Muscle of leg (tissue), 16 donors: ENCODE measurements at places on chromosomes 2 and 18. TPM values are rescaled to one million over a fixed set of nuclear protein-coding genes. Genes with fewer than 3 reads are reported as not detected.

PSMA8 gene
- not detected for total RNA-seq

DLX1 gene
- total RNA-seq: 0.09 TPM

FOXD4L1 gene
- 0.13 TPM for total RNA-seq

CD28 gene
- 3.9 TPM for total RNA-seq

GRCh38 chr2:182416191-182416590 lies 10.6 kb downstream of the PDE1A start:
- DNase-seq: no peak
- no peak overlapping the region for H3K4me3 ChIP-seq
- H3K36me3 ChIP-seq: no peaks in the 10 kb centered on the region
- no peak overlapping the region for H3K27ac ChIP-seq
- H3K4me1 ChIP-seq: no peaks in the 10 kb centered on the region

DNA sequence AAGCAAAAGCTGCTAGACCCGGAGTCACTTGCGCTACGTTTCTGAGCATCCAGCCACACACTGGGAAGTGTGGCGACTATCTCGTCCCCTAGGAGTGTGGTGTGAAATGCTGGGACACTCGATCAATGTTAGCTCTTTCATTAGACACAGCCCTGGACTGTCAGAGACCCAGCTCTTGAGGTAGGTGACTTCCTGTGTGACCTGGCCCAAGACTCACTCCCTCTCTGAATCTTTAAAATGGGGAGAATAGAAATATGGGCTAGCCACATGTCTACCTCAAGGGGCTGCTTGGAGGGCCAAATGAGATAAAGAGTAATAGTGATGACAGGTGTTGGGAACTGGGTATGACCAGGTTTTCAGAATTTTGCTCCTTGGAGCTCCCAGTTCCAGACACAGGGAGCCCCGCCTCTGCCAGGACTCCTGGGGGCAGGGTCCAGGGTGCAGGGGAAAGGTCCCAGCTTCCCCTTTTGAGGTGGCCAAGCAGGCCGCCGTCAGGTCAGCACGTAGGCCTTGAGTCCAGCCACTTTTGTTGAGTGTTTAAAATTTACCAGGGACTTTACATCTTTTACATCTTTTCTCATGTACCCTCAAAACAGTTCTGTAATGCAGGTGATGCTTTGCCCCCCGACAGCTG lies 36.0 kb downstream of the CTIF start:
- peaks cover 9% of the 10 kb centered on the region for H3K36me3 ChIP-seq
- H3K4me3 ChIP-seq: no peak overlapping the region
- H3K27ac ChIP-seq: no peak overlapping the region
- peaks cover 12% of the 10 kb centered on the region for H3K4me1 ChIP-seq

- no peak for DNase-seq
- no peaks in the 10 kb centered on the region for H3K36me3 ChIP-seq
- no peak overlapping the region for H3K27ac ChIP-seq
- H3K4me3 ChIP-seq: no peak overlapping the region
These were observed 582 bp downstream of the RTP5 start for GRCh38 chr2:241870081-241870541.

GRCh38 chr2:42036413-42036812 lies 11.4 kb upstream of the PKDCC start:
- H3K36me3 ChIP-seq: no peaks in the 10 kb centered on the region
- H3K27ac ChIP-seq: no peak overlapping the region
- peaks cover 3% of the 10 kb centered on the region for H3K4me1 ChIP-seq

DNA sequence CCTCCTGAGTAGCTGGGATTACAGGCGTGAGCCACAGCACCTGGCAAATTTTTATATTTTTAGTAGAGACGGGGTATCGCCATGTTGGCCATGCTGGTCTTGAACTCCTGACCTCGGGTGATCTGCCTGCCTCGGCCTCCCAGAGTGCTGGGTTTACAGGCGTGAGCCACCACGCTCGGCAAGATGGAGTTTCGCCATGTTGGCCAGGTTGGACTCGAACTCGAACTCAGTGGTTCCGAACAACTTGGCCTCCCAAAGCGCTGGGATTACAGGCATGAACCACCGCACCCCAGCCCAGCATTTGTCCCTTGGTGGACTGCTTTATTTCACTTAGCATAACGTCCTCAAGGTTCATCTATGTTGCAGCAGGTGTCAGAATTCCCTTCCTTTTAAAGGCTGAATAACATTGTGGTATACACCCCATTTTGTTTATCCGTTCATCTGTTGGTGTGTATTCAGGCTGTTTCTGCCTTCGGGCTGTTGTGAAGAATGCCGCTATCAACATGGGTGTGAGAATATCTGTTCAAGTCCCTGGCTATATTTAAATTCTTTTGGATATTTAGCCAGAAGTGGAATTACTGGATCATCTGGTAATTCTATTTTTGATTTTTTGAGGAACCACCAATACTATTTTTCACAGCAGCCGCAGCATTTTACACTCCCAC lies 1.2 kb upstream of the CENPA start:
- no peak for DNase-seq
- H3K27ac ChIP-seq: no peak overlapping the region
- peaks cover 23% of the 10 kb centered on the region for H3K36me3 ChIP-seq

- DNase-seq: peak; percentile 10
- H3K27me3 ChIP-seq: no peaks in the 10 kb centered on the region
- no peak overlapping the region for H3K27ac ChIP-seq
- no peak overlapping the region for H3K4me3 ChIP-seq
- peaks cover 4% of the 10 kb centered on the region for H3K36me3 ChIP-seq
These were observed 40.5 kb upstream of the EMILIN2 start for GRCh38 chr18:2805970-2806943.

GRCh38 chr2:193885419-193885818 lies 1690.7 kb upstream of the TMEFF2 start:
- H3K27ac ChIP-seq: no peak overlapping the region
- H3K36me3 ChIP-seq: no peaks in the 10 kb centered on the region
- no peaks in the 10 kb centered on the region for H3K27me3 ChIP-seq
- H3K4me1 ChIP-seq: no peaks in the 10 kb centered on the region
- no peak overlapping the region for H3K4me3 ChIP-seq
- DNase-seq: no peak

GRCh38 chr2:28658369-28658768 lies 93.3 kb upstream of the PPP1CB start:
- H3K27me3 ChIP-seq: no peaks in the 10 kb centered on the region
- DNase-seq: peak; percentile 72
- no peak overlapping the region for H3K4me3 ChIP-seq
- no peaks in the 10 kb centered on the region for H3K36me3 ChIP-seq
- no peak overlapping the region for H3K27ac ChIP-seq

- peak overlapping the region; percentile 95 for H3K27ac ChIP-seq
- no peaks in the 10 kb centered on the region for H3K36me3 ChIP-seq
- peak; percentile 53 for DNase-seq
- peak overlapping the region; percentile 62 for H3K4me3 ChIP-seq
- H3K27me3 ChIP-seq: peaks cover 11% of the 10 kb centered on the region
- peaks cover 19% of the 10 kb centered on the region for H3K4me1 ChIP-seq
These were observed 221.1 kb downstream of the INSIG2 start for GRCh38 chr2:118309257-118309945.

GRCh38 chr2:18159896-18160295 lies 281.4 kb downstream of the KCNS3 start:
- peaks cover 11% of the 10 kb centered on the region for H3K4me1 ChIP-seq
- H3K27ac ChIP-seq: no peak overlapping the region
- H3K36me3 ChIP-seq: no peaks in the 10 kb centered on the region
- no peak overlapping the region for H3K4me3 ChIP-seq
- no peaks in the 10 kb centered on the region for H3K27me3 ChIP-seq

- DNase-seq: peak; percentile 88
- no peaks in the 10 kb centered on the region for H3K27me3 ChIP-seq
- no peaks in the 10 kb centered on the region for H3K4me1 ChIP-seq
- H3K36me3 ChIP-seq: no peaks in the 10 kb centered on the region
These were observed 333.7 kb upstream of the MEIS1 start for GRCh38 chr2:66101206-66101605.

- no peaks in the 10 kb centered on the region for H3K27me3 ChIP-seq
- H3K27ac ChIP-seq: peak overlapping the region; percentile 47
- H3K4me3 ChIP-seq: no peak overlapping the region
- H3K36me3 ChIP-seq: peaks cover 5% of the 10 kb centered on the region
These were observed 8.7 kb upstream of the ADGRF3 start for GRCh38 chr2:26355038-26355995.
